ENCODE measurements at places on chromosomes 6 and 20. TPM values are rescaled to one million over a fixed set of nuclear protein-coding genes. Genes with fewer than 3 reads are reported as not detected.

DNA sequence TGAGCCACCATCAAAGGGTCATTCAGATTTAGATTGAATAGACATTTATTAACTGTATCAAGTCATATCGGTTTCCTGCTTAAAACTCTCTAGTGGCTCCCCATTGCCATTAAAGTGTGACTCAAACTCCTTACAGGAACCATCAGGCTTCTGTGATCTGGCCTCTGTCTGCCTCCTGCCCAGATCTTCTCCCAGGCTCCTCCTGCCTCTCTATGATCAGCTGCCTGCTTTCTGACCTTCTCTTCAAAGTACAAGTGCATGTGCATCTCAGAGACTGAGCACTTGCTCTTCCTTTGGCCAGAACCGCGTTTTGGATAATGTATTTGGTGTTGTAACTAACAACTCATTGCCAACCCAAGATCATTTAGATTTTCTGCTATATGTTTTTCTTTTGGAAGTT is 52.7 kb downstream of the IL20RA start:
- DNase-seq: no peak

DNA sequence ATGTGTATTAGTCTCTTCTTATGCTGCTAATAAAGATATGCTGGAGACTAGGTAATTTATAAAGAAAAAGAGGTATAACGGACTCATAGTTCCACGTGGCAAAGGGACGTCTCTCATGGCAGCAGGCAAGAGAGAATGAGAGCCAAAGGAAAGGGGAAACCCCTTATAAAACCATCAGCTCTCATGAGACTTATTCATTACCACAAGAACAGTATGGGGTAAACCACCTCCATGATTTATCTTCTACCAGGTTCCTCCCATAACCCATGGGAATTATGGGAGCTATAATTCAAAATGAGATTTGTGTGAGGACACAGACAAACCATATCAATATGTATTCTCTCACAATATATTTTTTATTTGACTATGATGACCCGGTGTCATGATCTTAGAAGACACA is 109.1 kb downstream of the UTRN start:
- DNase-seq: no peak

DNA sequence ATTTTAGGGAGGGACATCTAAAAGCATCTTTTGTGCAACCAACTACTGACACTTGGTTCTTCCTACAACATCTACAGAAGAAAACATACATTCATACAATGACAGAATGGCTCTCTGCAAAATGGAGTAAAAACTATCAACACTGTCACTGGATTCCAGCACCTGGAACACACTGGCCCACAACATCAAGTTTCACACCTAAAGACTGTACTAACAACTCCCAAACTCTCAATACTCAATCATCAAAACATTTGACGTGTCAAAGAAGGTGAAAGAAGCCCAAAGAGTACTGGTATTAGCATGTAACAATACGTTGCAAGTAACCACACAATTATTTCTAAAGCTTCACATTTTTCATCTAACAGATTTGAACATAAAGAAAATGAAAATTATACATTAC is 2.1 kb downstream of the CPNE1 start:
- DNase-seq: no peak

- peak; percentile 60 for DNase-seq
Observed at GRCh38 chr20:62808211-62808865, 3.7 kb downstream of the OGFR start.

DNA sequence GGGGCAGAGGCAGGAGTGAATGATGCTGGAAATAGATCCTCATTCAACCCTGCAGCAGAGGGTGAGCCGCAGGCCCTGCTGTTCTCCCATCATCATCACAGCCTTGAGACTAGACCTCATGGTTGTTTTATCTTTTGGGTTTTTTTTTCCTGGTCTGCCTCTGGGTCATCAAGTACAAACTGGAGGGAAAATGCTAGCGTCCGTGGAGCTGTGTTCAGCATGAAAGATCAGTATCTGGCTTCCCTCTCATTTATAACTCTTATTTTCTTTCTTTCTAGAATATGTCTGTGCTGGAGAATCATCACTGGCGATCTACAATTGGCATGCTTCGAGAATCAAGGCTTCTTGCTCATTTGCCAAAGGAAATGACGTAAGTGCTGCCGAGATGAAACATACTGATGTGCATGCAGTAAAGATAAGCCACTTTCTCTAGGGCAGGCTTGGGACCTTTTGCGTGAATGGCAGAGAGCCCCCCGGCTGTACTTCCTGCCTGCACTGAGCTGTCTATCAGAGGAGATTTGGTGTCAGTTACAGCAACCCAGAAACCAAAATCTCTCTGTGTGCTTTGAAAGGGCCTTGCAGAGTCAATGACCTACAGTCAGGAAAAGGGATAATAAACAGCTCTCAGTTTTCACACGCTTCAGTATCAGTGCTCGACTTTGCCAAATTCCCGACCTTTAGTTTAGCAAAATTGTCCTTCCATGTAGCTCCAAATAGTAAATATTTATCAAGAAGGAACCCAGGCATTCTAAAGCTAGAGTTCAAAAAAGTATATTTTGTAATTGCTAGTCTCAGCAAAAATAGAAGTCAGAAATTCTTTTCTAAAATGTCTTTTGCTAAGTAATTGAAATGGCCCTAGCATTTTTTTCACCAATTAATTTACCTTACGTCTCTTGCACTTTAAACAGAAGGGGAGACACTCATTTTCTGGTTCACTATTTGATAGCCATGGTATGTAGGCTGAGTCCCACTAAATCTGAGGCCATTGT is 76.3 kb downstream of the MTFR2 start:
- DNase-seq: no peak

DNA sequence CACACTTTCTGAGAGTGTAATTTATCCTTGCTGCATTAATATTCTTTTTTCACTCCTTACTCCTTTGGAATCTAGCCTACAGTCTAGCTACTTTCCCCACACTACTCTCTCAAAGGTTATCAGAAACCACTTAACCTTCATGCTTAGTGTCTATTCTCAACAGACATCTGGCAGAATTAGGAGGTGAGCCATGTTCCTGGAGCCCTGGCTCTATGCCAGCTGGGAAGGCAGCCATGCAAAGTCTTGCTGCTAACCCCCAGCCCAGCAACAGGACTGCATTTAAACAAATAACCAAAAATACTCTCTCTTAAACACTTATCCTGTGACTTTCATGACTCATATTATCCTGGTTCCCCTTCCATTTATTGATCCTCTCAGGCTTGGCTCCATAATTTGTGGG is 260.2 kb downstream of the BCKDHB start:
- peak; percentile 51 for DNase-seq

- DNase-seq: no peak
Observed at GRCh38 chr6:122697458-122697857, 82.1 kb upstream of the FABP7 start.

DNA sequence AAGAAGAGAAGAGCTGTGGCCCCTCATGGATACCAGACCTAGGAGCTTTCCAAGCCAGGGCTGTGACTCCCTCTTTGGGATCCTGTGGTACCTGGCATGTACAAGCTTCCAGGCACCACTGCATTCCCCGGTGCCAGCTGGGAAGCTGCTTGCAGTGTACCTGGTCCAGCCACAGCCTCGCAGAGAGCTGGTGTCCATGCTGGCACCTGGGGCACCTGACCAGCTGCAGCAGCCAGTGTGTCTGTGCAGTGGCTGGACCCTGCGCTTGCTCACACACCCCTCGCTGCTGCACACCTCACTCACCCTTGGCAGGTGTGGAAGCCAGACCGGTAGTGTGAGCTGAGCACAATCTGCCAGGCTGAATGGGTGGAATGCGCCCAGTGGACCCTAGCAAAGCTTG is 190.9 kb upstream of the MAN1A1 start:
- no peak for DNase-seq

DNA sequence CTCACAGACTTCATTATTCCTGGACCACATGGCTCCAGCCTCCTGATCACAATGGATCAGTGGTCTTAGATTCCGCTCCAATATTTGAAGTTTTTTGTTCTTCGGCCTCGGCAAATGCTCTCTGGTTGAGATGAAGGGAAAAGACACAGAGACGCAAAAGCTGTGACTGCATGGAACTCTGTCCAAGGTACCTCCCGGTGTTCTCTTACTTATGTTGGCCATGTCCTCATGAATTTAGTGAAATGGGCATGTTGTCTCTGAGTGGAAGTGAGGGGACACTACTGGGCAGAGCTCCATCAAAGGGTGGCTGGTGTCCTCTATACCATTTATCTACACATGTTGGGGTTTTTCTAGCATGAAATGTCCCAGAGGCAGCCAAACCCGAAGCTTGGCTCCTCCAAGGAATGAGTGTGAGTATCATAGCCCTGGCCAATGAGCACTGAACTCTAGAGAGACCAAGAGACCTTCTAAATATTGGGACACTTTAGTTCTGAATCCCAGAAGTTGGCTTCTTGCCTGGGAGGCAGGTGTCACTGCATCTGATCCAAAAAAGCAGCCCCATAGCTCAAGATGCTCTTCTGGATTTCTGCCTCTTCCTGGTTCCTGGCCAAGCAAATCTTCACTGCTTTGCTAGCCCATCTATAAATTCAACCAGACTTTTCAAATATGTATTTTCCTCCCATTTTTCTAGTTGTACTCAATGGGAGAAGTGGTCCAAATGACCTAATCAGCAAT is 34.1 kb downstream of the HLA-G start:
- DNase-seq: no peak

GRCh38 chr6:126811321-126811720 is 307.1 kb upstream of the RSPO3 start:
- peak; percentile 36 for DNase-seq

GRCh38 chr6:105932440-105932839 is 153.7 kb upstream of the PRDM1 start:
- no peak for DNase-seq

DNA sequence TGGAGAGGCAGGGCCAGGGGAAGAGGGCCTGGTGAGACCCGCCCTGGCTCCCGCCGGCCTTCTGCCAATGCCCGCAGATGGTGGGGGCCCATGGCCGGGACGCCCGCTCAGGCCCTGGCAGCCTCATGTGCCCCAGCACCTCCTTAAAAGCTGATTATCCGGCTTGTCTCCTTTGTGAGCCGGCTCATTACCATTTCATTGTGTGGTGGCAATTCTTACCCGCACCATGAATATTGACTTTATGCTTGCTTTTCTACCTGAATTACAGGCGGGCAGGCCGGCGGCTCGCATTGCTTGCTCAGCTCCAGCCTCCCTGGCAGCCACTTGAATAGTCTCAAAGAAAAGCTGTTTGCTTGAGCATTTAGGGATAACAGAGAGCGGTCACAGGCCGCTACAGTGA is 120.0 kb upstream of the JAG1 start:
- DNase-seq: no peak

GRCh38 chr6:2120912-2121311 is 124.5 kb downstream of the GMDS start:
- no peak for DNase-seq

DNA sequence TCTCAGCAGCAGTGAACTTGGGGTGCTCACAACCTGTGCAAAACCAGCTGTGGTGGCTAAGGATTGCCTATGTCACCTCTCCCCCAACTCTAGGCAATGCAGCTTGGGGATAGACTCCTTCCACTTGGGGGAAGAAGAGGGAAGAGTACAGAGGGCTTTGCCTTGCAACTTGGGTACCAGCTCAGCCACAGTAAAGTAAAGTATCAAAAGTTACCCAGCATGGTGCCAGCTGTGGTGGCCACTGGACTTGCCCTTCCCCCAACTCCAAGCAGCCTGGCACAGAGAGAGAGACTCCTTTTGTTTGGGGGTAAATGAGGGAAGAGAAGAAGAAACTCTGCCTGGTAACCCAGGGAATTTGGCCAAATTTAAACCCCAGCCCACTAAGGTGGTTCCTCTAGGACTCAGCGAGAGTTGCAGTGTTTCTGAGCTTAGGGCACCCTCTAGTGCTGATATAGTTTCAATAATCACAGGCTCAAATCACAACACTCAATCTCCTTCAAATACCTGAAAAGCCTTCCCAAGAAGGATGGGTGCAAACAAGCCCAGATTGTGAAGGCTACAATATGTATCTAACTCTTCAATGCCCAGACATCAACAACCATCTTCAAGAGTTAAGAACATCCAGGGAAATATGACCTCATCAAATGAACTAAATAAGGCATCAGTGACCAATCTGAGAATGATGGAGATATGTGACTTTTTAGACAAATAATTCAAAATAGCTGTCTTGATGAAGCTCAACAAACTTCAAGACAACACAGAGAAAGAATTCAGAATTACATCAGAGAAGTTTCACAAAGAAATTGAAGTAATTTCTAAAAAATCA is 7.6 kb upstream of the DEFB129 start:
- DNase-seq: no peak

DNA sequence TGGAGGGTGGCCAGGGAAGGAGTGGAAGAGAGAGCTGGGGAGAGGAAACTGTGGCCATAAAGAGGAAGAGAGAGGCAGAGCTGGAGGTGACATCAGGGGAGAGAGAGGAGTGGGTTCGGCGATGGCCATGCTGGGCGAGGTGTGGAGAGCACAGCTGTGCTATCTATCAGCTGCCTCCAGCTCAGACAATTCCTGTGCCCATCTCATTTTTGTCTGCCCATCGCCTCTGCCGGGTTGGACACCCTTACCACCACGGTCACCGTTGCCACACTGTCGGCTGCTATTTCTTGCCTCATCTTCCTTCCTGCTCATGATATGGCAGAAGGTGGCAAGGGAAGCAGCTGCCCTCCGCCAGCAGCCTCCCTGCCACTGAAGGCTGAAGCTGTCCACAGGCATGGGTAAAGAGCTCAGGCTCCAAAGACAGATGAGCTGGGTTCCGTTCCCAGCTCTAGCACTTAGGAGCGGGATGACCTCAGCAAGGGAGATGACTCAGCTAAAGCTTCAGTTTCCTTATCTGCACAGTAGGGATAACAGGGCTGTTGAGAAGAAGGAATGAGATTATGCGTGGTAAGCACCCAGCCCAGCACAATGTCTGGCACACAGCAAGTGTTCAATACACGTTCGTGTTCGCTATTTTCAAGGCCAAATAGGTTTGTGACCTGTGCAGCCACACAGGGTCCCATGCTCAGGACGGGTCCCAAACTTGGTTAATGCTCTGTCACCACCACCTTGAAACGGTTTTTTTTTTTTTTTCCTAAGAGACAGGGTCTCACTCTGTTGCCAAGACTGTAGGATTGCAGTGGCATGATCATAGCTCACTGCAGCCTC is 21.9 kb upstream of the TAF8 start:
- peak; percentile 30 for DNase-seq

DNA sequence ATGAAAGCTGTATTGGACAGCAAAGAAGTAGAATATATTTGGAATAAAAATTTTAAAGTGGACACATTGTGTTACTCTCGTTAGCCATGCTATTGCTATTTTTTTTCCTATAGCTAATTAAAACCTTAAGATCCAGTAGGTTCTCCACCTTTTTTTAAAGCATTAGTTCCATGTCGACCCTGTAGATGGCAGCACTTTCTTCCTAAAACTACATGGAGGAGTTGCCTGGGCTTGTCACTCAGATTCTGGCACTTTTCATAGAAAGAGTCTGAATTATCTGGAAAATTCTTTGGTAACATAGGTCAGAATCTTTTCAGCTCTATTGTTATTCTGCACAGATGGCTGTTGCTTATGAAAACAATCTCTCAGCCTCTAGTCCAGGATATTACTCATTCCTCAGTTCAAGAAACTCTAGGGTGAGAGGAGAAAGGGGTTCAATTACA is 42.0 kb upstream of the ESR1 start:
- peak; percentile 38 for DNase-seq

BMP5 gene
- 4.2 TPM for total RNA-seq

KIF25 gene
- total RNA-seq: not detected

PLN gene
- not detected for total RNA-seq

ZNF311 gene
- total RNA-seq: 1.4 TPM

GGTLC1 gene
- total RNA-seq: not detected

BPI gene
- total RNA-seq: not detected

ZBTB9 gene
- 5.6 TPM for total RNA-seq

RAET1L gene
- 1.4 TPM for total RNA-seq

PHACTR1 gene
- 0.20 TPM for total RNA-seq
